ENCODE measurements at places on chromosomes 3 and 15. TPM values are rescaled to one million over a fixed set of nuclear protein-coding genes. Genes with fewer than 3 reads are reported as not detected.
A peak's percentile ranks its signal among the peaks of the same experiment; 100 is the strongest.

- peak; percentile 74 for DNase-seq
Measured at GRCh38 chr15:80549191-80549590, 145.0 kb downstream of the ARNT2 start.

DNA sequence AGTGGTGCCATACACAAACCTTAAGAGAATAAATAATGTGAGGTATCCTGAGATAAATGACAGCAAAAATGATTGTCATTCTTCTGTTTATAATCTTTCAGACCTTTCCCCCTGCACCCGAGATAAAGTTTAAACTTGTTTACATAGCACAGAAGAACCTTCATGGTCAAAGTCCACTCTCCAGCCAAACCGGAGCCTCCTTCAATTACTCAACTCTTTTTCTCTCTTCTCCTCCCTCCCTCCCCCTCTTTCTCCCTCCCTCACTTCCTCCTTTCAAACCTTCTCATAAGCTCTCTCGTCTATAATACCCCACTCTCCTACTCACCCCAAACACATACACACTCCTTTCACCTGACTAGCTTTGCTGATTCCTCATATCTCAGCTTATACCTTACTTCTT, 198.9 kb downstream of the EFHB start:
- no peak for DNase-seq

GRCh38 chr3:72127844-72128243, 342.9 kb upstream of the PROK2 start:
- DNase-seq, result peak; percentile 21

DNA sequence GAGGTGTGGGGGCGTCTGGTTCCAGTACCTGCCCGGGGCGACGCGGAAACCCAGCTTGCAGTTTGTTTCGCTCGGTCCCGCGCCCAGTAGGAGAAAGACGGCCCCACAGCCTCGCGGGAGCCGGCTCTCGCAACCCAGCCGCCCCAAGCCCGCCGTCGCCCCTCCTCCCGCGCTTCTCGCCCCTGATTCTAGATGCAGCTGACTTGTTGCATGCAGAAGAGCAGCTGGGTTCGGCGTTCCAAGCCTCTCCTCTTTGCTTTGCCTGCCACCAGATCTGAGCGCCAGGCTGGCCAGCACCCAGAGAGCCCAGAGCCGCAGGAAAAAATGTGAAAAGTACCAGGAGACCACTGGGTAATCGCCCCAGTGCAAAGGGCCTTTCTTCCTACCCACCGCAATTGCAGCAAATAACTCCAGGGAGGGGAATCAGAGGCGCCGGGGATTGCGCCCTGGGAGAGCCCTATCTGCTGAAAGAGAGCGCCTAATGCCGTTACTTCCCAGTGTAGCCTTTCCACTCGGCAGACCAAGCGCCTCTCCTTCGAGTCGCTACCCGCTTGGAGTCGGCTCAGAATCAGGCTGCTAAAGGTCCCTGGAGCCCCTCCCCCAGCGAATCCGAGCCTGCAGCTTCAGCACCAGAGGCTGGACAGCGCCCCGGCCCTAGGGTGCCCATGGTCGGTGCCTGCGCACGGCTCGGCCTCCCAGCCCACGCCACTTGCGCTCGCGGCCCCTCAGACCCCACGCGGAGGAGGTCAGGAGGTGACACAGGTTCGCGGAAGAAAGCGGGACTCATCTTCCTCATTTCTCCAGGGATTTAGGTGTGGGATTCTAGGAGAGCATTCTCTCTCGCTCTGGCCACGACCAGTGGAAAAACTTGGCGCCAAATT, 15.7 kb upstream of the AEN start:
- DNase-seq, result peak; percentile 35

DNA sequence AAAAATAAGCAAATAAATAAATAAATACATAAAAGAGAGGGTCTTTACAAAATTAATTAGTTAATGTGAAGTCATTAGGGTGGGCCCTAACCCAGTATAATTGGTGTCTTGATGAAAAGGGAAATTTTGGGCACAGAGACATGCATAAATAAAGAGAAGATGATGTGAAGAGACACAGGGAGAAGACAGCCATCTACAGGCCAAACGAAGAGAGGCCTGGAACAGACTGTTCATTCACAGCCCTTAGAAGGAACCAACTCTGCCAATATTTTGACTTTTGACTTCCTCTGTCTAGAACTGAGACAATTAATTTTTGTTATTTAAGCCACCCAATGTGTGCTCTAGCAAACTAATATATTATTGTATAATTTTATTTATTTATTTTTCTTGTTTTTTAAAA, 29.6 kb upstream of the SELENOK start:
- DNase-seq, result peak; percentile 8

CX3CR1 gene
- total RNA-seq, result 0.02 TPM

COL6A6 gene
- not detected for total RNA-seq

B3GNT5 gene
- 4.1 TPM for total RNA-seq
